ENCODE measurements at places on chromosomes 2 and 18. TPM values are rescaled to one million over a fixed set of nuclear protein-coding genes. Genes with fewer than 3 reads are reported as not detected.

- no peak for DNase-seq
These were observed 353.3 kb upstream of the ACVR2A start for GRCh38 chr2:147491506-147491905.

DNA sequence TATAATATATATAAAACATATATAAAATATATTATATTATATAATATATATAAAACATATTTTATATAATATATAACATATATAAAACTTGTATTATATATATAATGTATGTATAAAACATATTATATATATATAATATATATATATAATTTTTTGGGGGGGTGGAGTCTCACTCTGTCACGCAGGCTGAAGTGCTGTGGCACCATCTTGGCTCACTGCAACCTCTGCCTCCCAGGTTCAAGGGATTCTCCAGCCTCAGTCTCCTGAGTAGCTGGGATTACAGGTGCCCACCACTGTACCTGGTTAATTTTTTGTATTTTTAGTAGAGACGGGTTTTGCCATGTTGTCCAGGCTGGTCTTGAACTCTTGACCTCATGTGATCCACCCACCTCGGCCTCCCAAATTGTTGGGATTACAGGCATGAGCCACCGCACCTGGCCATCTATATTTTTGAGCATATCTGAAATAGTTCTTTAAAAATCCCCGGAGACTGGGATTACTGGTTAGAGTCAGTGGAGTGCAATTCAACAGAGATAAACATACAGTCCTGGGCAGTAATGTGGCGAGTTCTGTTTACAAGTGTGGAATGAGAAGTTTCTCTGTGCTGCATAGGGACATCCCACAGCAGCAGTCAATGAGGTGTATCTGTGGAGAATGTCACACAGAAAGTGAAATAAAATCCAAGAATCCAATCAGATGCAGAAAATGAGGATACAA, 208.4 kb downstream of the MYCN start:
- DNase-seq = no peak

- DNase-seq = no peak
These were observed 81.3 kb upstream of the SETBP1 start for GRCh38 chr18:44599412-44599811.

DNA sequence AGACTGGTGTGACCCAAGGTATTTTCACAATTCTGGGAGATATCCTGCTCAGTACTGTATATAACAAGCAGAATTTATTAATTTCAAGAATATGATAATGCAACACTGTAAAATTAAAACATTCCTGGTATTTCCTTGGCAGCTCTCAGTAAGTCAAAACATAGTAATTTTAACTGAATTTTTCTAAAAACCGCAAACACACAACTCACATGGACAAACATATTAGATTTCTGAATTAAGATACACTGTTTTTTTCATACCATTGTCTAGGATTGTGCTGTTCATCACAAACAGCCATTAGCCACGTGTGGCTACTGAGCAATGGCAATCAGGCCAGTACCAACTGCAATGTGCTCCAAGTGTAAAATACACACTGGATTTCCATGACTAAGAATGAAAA, 29.6 kb downstream of the LPIN2 start:
- DNase-seq = no peak

Gene NRP2
- total RNA-seq = 35.9 TPM

DNA sequence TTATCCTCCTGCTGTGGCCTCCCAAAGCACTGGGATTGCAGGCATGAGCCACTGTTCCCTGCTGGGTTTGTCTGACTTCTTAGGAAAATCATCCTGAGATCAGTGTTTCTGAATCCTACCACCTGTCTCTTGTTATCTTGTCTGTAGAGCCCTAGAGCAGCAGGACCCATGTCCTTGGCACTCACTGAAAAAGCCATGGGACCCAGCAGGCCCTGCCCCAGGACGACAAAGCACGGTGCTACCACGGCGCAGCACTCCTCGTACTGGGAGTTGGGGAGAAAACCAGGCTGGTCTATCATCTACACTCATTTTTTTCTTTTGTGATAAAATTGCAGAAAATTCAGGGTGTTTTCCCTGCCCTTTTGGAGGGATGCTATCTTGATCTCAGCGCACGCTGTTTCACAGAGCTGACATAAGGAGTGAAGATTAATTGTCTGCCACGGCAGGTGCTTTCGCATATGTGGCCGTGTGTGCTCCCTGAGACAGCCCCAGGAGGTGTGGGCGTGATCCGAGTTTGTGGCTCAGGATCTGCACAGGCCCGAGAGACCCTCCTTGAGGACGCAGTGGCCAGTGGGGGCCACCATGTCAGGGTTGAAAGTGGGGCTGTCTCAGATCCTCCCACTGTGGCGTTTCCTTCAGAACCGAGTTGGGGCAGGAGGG, 179.1 kb downstream of the LDLRAD4 start:
- no peak for DNase-seq

Gene RRM2
- total RNA-seq = not detected
